Activated T-cell treated with anti-CD3 and anti-CD28 coated beads for 4 hours (primary cell): ENCODE measurements at places on chromosomes 7 and 10.
A peak's percentile ranks its signal among the peaks of the same experiment; 100 is the strongest.

GRCh38 chr10:110863361-110863760, 8.4 kb upstream of the PDCD4 start:
- DNase-seq = no peak

- no peak for DNase-seq
These were observed 60.0 kb downstream of the HGF start for GRCh38 chr7:81709836-81710235.

DNA sequence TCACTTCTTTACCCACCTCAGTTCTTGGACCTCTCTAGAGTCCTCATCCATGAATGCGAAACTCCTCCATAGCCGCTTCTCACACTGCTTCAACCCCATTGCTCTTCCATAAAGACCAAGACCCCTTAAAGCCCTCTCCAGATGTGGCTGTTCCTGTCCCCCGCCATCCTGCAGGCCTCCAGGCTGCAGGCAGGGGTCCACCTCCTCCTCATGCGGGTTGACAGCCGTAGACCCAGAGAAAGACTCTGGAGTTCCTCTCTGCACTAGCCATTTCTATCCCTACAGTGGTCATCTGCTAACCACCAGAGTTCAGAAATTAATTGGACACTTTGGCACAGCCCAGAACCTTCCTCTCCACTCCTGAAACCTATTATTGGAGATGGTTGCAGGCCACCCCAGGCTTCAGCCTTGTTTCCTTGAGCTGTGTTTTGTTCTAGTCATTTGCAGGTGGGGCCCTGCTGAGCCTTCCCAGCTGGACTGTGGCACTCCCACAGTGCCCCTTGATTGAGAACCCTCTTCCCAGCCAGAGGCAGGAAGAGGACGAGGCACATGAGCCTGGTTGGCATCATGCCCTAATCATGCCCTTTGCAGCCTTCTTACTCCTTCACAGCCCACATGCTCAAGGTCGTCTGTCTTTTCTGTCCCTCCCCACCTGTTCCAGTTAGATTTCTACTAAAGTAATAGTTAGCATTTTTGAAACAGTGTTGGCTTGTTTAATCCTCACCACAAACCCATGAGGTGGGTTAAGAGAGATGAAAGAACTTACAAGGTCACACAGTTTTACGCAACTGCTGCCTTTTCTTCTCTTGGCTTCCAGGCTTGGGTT, 23.9 kb downstream of the CUL1 start:
- no peak for DNase-seq

- no peak for DNase-seq
These were observed 51.7 kb downstream of the COL17A1 start for GRCh38 chr10:104033966-104034365.

- peak; percentile 29 for DNase-seq
These were observed 73.9 kb downstream of the CXCL12 start for GRCh38 chr10:44310762-44311562.

DNA sequence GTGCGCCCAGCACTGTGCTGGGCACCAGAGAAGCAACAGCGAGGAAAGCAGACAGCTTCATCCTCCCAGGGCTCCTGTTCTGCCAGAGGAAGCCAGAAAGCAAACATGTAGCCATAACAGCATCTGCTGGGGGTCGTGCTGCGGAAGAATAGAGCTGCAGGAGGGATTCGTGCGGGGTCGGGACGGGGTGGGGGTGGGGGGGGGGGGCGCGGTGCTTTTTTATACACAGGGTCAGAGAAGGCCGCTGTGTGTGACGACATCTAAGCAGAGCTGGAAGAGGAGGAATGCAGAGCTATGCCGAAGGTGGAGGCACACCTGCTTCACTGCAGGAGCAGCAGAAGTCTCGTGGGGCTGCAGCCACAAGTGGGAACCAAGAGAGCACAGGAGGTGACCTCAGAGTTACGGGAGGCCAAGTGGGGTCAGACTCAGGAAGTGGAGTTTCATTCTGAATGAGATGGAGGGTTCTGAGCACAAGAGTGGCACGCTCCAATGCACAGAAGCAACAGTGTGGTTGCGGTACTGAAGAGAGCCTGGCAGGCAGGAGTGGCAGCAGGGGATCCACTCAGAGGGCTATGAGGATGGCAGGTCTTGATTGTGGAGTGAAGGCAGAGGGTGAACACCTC, 11.1 kb downstream of the PKD1L1 start:
- no peak for DNase-seq

GRCh38 chr7:149791-150636, 42.4 kb upstream of the FAM20C start:
- peak; percentile 8 for DNase-seq

- no peak for DNase-seq
These were observed 108.4 kb downstream of the KIF20B start for GRCh38 chr10:89809766-89810165.

DNA sequence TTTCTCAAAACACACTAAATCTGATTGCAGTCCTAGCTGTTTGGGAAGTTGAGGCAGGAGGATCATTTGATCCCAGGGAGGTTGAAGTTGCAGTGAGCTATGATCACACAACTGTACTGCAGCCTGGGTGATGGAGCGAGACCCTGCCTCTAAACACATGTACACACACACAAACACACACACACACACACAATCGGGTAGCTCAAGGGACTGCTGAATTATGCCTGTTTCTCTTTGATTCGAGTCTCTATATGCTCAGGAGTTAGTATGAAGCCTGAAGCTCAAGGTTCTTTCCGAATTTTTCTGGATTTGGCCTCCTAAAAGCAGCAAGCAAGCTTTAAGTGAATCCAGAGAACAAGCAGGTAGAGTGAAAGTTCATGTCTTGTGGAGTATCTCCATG, 22.5 kb downstream of the PRTFDC1 start:
- no peak for DNase-seq

- DNase-seq = peak; percentile 12
These were observed 83.8 kb downstream of the PDGFA start for GRCh38 chr7:435630-436366.

DNA sequence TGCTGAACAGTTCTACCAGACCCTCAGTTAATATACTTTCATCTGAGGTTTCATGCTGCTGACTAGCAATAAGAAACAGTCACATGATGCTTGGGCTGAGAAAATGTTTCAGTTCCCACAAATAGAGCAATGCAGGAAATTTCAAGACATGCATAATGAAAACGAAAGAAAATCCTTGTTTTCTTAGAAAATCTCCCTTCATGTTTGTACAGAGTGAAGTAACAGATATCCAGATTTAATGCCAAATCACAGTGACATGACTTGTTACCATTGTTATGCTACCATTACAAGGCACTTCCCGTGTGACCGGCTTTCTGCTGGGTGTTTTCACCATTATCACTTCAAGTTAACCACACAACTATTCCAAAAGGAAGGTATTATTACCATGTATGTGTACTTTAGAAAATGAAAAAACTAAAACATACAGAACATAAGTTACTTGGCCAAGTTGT, 121.7 kb downstream of the DOCK4 start:
- no peak for DNase-seq

GRCh38 chr7:88230646-88231045, 10.8 kb upstream of the SRI start:
- no peak for DNase-seq
